ENCODE measurements at places on chromosomes 11 and 22. TPM values are rescaled to one million over a fixed set of nuclear protein-coding genes. Genes with fewer than 3 reads are reported as not detected.

OR52N2 gene
- total RNA-seq: not detected

KDM4D gene
- total RNA-seq: 3.1 TPM

GRCh38 chr11:76120513-76121101 lies 85.7 kb downstream of the WNT11 start:
- DNase-seq: no peak

ZNF214 gene
- 7.3 TPM for total RNA-seq

DNA sequence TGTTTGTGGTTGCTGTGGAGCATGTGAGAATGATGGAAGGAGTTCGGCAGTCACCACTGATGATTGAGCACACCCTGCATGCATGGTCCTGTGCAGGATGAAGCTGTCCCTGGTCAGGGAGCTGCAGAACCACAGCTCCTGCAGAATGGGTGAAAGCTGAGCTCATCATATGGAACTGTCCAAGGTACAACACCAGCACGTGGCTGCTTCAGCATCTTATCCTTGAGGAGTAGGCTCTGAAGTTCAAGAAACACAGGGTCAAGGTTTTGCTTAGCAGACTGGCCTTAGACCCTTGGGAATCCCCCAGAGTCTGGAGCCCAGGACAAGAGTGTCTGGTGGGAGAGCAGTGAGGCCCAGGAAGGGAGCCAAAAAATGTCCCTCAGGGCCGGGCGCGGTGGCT lies 182.4 kb upstream of the LARGE1 start:
- DNase-seq: no peak
